ENCODE measurements at places on chromosomes 5 and 9.

- no peak for DNase-seq
These were observed 307.4 kb downstream of the CSNK1G3 start for GRCh38 chr5:123819386-123819785.

GRCh38 chr9:107024193-107024592, 161.2 kb downstream of the ZNF462 start:
- no peak for DNase-seq

GRCh38 chr5:38059876-38060275, 198.5 kb upstream of the EGFLAM start:
- no peak for DNase-seq

DNA sequence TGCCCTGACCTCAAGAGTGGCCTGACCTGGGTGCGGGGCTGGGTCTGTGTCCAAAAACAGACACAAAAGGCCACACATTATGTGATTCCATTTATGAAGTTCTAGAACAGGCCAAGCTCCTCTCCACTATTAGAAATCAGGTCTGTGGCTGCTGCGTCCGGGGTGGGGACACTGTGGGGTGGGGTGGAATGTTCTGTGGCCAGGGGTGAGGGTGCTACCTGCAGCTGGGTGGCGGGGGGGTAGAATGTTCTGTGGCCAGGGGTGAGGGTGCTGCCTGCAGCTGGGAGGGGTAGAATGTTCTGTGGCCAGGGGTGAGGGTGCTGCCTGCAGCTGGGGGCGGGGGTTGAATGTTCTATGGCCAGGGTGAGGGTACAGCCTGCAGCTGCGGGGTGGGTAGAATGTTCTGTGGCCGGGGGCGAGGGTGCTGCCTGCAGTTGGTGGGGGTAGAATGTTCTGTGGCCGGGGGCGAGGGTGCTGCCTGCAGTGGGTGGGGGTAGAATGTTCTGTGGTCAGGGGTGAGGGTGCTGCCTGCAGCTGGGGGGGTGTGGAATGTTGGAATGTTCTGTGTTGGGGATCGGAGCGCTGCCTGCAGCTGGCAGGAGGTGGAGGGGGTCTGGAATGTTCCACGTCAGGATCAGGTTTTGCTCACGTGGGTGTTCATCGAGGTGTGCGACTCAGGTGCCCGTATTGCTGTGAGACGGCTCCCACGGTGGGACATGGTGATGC, 8.3 kb downstream of the LCN12 start:
- DNase-seq: no peak

- no peak for DNase-seq
These were observed 52.7 kb downstream of the PRR16 start for GRCh38 chr5:120516805-120517204.

- DNase-seq: no peak
These were observed 464.5 kb downstream of the CSNK1G3 start for GRCh38 chr5:123976379-123977033.

GRCh38 chr9:37395663-37396062, 26.8 kb upstream of the GRHPR start:
- DNase-seq: no peak

DNA sequence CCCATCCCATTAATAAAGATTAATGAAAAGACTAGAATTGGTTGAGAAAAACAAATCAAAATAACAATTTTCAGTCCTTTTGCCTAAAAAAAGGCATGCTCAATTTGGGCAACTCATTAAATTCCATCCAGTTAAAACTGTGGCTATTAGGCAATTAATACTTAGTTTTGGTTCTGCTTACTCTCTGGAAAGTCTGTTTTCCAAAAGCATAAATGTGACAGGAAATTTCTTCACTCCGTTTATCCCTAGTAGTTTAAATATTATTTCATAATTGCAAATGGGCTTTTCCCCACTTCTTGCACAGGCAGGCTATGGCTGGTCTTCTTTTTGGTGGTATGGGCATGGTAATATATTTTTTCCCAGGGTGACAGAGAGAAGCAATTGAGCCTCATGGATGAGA, 373.3 kb upstream of the KLF4 start:
- no peak for DNase-seq

DNA sequence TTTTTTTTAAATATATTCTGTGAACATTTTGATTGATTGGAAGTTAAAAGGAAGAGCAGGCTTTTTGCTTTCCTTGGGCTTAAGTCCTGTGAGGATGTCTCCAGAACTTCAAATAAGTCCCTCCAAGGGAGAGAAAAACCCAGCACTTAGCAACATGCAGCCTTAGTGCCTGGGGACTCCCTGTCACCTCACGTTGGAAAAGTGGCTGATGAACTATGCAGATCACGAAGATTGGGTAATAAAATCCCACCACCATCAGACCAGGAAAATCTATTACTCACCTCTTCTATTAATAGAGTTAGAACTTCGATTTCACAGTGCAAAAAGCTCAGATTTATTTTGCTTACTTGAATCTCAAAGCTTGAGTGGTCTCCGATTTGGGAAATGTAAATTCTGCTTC, 507.0 kb downstream of the MAT2B start:
- no peak for DNase-seq

DNA sequence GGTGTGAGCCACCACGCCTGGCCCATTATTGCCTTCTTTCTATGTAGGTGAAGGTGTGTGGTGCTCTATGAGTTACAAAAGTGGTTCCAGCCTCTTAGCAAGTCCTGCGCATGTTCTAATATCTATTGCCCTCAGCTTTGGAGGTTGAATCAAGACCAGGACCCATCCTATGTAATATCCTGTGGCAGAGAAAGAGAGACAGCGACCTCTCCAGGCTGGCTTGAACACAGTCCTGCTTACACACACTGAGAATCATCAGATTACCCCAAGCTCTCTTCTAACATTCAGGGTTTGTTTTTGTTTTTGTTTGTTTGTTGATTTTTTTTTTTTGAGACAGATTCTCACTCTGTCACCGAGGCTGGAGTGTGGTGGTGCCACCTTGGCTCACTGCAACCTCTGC, 94.7 kb upstream of the OSMR start:
- no peak for DNase-seq

DNA sequence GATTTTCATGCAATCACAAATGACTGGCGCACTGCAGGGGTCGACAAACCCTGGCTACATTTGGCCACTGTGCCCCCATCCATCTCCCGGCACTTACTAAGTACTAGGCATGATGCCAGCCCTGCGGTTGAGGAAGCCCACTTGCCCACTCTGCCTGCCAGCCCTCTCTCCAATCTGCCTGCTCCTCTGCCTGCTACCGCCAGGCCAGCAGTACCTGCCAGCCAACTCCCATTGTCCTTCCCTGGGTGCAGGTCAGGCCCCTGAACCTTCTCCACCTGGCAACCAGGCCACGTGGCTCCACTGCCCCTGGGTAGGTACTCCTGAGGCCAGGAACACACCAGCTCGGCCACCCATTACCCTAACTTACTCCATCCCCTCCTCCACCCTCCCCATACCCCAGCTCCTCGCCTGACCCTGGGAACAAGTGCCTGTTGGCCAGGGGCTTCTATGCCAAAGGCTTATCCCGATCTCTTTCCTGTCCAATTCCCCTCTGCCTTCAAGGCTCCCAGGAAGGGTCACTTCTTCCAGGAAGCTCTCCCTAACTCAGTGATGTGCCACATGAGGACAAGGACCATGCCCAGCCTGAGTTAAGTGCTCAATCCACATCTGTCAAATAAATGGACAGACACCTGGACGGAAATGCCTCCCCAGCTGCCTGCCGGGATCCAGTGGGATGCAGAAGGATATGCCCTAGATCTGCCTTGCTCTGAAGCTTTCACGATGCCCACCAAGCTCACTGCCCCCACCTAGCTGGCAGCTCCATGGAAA, 6.6 kb downstream of the EEIG1 start:
- DNase-seq: no peak

DNA sequence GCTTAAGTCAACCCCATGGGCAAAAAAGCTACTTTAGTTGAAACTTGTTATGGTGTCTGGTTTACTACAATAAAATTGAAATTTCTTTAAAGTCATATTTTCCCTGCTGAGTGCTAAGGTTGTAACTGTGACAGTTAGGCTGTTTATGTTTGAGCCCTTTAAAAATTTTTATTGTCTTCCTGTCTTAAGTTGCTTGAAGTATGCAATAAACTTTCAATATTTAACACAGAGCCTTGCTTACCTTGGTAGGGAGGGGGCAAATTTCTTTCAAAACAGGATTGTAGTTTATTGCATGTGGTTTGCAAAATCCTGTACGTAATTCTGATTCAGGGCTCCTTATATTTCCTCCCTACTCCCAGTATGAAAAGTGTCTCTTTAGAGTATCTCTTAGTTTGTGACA, 465.5 kb upstream of the ACTBL2 start:
- no peak for DNase-seq

- DNase-seq: no peak
These were observed 158.7 kb downstream of the DRD1 start for GRCh38 chr5:175285261-175285660.

DNA sequence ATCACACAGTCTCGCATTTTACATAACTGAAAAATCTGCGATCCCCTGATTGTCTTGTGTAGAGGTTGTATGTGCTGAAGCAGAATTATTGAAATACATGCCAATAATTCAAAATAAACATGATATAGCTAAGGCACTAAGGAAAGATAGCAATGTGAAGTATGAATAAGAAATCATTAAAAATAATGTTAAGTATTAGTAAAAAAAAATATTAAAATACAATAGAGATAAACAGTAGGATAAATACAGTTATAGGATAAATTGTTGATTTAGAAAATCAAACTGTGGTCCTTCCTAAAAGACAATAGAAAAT, 121.1 kb downstream of the FBXL17 start:
- no peak for DNase-seq

GRCh38 chr5:161286066-161286655, 260.4 kb downstream of the GABRB2 start:
- no peak for DNase-seq

- DNase-seq: no peak
These were observed 173.5 kb upstream of the DMAC1 start for GRCh38 chr9:7973123-7973522.

GRCh38 chr9:34659592-34660253, 2.7 kb downstream of the CCL27 start:
- DNase-seq: no peak

- peak; percentile 40 for DNase-seq
These were observed 507.8 kb downstream of the MAT2B start for GRCh38 chr5:164013077-164013670.

- no peak for DNase-seq
These were observed 65.5 kb upstream of the GLRX start for GRCh38 chr5:95887977-95888376.

DNA sequence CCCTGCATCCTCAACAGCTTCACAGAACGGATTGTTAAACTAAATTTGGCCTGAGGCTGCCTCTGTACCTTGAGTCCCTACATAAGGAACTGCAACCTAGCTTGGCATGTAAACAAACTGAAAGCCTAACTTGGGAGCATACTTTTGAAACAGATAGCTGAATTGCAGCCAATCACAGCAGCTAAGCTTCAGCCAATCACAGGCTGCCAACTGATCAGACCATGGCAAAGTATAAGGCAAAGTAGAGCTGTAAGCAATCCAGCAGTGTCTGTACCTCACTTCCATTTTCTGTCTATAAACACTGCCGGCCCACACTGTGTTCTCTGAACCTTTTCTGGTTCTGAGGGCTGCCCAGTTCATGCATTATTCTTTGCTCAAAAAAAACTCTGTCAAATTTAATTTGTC, 8.9 kb upstream of the ZNF483 start:
- DNase-seq: no peak

DNA sequence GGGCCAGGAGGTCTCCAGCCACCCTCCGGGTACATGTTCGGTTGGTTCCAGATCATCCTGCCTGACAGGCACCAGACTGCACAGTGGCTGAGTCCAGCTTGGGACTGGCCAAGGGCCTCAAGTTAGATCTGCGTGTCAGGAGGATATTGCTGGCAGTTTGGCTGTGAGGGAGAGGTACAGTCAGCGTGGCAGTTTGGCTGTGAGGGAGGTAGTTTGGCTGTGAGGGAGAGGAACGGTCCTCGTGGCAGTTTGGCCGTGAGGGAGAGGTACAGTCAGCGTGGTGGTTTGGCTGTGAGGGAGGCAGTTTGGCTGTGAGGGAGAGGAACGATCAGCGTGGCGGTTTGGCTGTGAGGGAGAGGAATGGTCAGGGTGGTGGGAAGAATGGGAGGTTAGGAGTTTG, 39.0 kb downstream of the CACNA1B start:
- DNase-seq: no peak

- DNase-seq: no peak
These were observed 40.9 kb upstream of the RXRA start for GRCh38 chr9:134285215-134285845.

DNA sequence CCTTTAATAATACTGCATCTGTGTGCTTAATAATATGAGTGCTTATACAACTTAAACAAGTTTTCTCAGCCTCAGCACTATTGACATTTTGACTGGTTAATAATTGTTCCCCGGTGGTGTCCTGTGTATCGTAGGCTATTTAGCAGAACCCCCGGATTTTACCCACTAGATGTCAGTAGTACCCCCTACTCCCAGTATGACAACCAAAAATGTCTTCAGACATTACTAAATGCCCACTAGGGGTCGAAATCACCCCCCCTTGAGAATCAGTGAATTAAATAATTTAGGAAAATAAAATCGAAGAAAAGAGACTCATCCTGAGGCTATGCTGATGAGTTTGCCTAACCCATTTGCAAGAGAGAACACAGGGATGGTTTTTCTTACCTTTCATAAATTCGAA, 166.3 kb downstream of the ATP10B start:
- DNase-seq: no peak

GRCh38 chr9:4423207-4423610, 67.1 kb upstream of the SLC1A1 start:
- DNase-seq: no peak

DNA sequence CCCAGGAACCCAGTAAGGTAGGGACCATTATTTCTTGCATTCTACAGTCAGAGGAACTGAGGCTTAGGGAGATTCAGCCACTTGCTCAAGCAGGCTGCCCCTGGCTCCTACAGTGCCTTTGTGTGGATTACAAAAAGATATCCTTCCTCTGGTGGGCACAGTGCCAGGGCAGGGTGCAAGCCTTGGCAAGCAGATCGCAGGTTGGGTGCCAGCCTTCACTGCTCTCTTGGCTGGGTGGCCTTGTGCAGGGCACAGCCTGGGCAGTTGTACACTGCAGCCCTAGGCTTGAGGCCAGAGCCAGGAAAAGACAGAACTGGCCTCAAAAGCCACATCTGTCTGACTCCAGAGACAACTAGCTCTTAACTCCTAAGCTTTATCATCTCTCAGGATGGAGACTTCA, 15.0 kb downstream of the DOCK2 start:
- no peak for DNase-seq

- DNase-seq: no peak
These were observed 532.2 kb downstream of the ACTL7B start for GRCh38 chr9:108323615-108324014.

DNA sequence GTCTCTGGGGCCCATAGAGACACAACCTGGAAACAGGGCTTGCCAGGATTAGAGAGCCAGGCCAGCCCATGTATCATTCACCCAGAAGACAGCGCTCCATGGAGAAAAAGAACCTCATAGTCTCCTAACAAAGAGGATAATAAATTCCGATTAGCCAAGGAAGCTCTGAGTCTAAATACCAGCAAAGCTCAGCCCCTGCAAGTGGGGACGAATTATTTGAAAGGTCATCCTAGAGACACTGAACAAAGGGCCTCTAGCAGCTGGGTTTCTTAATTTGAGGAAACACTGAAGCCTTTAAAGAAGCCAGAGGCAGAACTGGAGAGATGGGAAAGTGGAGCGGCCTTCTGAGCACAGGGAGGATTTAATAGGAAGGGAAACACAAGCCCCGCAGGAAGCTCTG, 287.1 kb upstream of the ZNF462 start:
- DNase-seq: no peak

- no peak for DNase-seq
These were observed 221.5 kb downstream of the MSX2 start for GRCh38 chr5:174945853-174946252.

- DNase-seq: peak; percentile 78
These were observed 22.6 kb upstream of the CTNNAL1 start for GRCh38 chr9:109035684-109036423.

GRCh38 chr9:84947412-84947972, 278.0 kb downstream of the NTRK2 start:
- no peak for DNase-seq

Data from retinal pigment epithelial cell (primary cell).